Iris pigment epithelial cell (primary cell): ENCODE measurements at places on chromosomes 12 and 14.

GRCh38 chr12:13839365-13840336 is 141.8 kb downstream of the GRIN2B start:
- DNase-seq: no peak

GRCh38 chr14:70333289-70333688 is 26.2 kb downstream of the COX16 start:
- DNase-seq: no peak

DNA sequence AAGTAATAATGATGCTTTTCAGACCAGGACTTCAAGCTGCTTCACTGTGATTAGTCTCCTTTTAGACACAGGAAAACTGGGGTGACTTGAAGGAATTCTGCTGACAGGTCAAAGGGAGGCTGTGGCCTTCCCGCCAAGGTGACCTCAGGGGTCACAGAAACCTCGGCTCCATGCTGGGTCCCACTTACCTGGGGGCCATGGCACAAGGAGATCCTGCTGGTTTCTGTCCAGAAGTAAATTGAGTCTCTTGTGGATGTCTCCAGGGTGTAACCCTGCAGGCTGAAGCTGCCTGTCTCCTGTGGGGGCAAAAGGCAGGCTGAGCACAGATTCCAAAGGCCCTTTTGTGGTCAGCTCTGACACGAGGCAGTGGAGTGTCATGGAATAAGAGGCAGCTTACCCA is 138.7 kb upstream of the MED13L start:
- no peak for DNase-seq

DNA sequence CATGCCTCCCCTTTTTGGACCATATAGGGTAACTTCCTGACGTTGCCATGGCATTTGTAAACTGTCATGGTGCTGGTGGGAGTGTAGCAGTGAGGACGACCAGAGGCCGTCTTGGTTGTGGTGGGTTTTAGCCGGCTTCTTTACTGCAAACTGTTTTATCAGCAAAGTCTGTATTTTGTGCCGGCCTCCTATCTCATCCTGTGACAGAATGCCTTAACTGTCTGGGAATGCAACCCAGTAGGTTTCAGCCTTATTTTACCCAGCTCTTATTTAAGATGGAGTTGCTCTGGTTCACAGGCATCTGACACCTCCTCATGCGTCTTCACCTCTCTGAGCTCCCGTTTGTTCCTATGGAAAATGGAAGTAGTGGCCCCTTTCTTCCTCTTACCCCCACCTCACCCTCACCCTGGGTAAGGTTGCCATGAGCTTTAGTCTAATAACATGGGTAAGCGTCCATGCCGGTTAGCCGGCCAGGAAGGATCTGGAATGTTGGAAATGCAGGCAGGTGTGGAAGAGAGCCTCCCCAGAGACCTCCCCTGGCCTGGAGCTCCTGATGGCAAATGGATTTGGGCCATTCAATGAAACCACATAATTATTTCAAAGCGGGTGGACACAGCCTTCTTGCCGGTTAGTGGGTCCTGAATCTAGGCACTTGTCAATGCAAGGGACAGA is 18.6 kb downstream of the HHIPL1 start:
- no peak for DNase-seq

GRCh38 chr14:55975281-55975910 is 142.8 kb upstream of the PELI2 start:
- no peak for DNase-seq

DNA sequence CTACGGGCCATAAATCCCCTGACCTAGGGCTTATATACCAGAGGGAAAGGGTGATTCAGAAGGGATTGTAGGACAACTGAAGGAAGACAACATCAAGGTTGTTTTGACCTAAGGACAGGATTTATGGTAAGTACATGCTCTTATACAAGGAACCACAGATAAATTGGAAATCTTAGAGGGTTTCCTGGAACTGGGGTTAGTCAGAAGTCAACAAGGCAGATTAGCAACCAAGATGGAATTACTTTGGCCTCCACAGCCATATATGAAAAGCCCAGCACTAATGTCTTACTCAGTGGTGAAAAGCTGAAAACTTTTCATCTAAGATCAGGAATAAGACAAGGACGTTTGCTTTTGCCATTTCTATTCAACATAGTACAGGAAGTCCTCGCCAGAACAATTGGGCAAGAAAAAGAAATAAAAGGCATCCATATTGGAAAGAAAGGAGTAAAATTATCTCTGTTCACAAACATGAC is 5.4 kb downstream of the TMBIM4 start:
- peak; percentile 71 for DNase-seq

- no peak for DNase-seq
Observed at GRCh38 chr12:93939641-93940325, 208.6 kb upstream of the PLXNC1 start.

- DNase-seq: no peak
Observed at GRCh38 chr14:89728964-89729363, 225.6 kb downstream of the EFCAB11 start.

GRCh38 chr12:132400011-132400641 is 70.7 kb upstream of the GALNT9 start:
- DNase-seq: no peak
